Peyer's patch (tissue), 4 donors: ENCODE measurements at places on chromosomes 3 and 15. TPM values are rescaled to one million over a fixed set of nuclear protein-coding genes. Genes with fewer than 3 reads are reported as not detected.

- no peak for DNase-seq
These were observed 95.6 kb downstream of the DHX36 start for GRCh38 chr3:154228561-154229216.

- no peak for DNase-seq
These were observed 196.4 kb upstream of the LPP start for GRCh38 chr3:187957582-187957981.

DNA sequence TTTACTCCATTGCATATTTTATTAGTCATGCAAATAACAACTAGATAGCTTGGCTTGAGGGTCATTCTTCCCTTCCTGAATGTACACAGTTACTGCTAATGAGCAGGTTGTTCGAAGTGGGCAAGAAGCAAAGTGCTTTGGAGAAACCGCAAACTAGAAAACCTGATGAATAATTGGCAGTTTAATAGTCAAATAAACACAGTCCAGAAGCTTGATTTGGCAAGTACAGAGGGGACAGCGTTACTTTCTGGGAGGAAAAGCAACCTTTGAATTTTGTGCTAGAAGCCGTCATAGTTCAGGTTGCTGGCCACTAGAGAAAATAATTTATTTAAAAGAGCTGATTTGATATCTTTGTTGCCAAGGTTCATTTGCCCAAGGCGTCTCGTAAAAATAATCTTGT lies 94.9 kb downstream of the MFSD1 start:
- DNase-seq: no peak

GRCh38 chr15:94387849-94388441 lies 156.6 kb downstream of the MCTP2 start:
- DNase-seq: peak; percentile 49

DNA sequence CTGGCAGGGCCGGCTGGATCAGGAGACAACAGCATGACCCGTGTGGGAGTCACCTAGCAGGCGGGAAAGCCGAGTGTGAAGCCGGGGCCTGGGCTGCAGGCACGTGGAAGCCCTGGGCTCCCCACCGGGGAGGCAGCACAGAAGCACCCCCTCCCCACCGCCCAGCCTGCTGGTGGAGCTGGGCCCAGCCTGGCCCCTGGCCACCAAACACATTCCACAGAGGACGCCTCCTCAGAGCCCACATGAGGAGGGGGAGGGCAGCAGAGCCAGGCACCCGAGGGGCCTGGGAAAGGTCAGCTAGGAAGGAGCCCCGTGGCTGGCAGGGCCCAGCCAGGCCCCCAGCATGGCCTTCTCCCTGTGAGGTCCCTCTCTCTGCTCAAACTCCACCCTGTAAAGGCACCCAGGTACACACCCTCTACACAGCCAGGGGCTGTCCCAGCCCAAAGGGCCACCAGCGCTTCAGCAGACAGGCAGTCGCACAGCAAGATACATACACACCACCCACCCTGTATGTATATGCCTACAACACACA lies 4.5 kb downstream of the PLXNB1 start:
- no peak for DNase-seq

Gene C3orf20
- not detected for total RNA-seq

Gene VIPR1
- total RNA-seq: 232 TPM

Gene RAB6B
- 0.80 TPM for total RNA-seq
